GM10248 (cell line): ENCODE measurements at places on chromosomes 2 and 18.

- no peak for DNase-seq
These were observed 267.6 kb upstream of the THSD7B start for GRCh38 chr2:136497709-136498108.

DNA sequence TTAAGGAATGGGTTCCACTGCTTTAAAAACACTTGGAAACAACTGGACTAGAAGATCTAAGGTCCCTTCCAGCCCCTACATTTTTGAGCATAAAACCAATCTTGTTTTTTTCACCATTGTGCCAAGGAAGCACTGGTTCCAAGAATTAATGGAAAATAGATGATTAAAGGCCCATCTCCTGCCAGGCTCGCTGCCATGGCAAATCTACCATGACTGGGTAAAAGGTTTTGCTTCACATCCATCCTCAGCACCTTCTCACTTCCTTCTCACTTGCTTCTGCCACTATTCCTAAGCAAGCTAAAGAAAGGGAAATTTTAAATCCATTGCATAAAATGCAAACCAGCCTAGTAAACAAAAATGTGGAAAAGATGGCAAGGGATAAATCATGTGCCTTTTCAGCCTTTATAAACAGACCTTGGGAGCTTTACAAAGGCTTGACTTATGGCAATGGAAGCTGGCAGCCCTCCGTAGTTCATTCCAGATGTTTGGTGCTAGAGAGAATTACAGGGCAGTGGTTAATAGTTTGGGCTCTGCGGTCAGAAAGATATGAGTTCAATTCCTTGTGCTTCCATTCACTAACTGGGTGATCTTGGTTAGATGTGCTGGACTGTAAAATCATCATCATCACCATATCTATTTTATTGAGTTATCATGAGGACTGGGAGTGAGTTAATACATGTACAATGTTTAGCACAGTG, 27.0 kb upstream of the ST3GAL5 start:
- no peak for DNase-seq

- no peak for DNase-seq
These were observed 26.9 kb downstream of the ACADL start for GRCh38 chr2:210198326-210198725.

- no peak for DNase-seq
These were observed 20.3 kb upstream of the ASB1 start for GRCh38 chr2:238406221-238406997.

- DNase-seq, result no peak
These were observed 225.9 kb downstream of the MEIS1 start for GRCh38 chr2:66660804-66661203.

DNA sequence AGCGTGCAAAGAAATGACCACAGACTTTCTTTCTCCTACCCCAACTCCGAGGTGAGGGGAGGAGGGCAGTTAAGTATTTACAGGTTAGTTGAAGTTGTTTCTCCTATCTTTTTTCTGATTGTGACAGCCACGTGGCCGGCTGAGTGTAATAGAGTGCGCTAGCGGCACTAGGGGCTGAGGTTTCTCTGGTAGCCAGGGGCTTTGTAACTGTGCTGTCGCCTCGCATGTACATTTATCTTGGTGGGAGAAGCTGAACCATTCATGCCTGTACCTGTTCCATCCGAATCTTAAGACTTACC, 214.1 kb upstream of the STON1 start:
- peak; percentile 22 for DNase-seq

DNA sequence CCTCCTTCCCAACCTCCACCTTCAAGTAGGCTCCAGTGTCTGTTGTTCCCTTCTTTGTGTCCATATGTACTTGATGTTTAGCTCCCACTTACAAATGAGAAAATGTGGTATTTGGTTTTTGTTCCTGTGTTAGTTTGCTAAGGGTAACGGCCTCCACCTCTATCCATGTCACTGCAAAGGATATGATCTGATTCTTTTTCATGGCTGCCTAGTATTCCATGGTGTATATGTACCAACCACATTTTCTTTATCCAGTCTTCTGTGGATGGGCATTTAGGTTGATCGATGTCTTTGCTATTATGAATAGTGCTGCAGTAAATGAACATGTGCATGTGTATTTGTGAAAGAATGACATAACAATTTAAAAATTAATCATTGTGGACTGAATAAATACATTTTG, 19.5 kb upstream of the TFPI start:
- no peak for DNase-seq

GRCh38 chr2:10035053-10035422, 8.3 kb upstream of the KLF11 start:
- DNase-seq, result no peak

DNA sequence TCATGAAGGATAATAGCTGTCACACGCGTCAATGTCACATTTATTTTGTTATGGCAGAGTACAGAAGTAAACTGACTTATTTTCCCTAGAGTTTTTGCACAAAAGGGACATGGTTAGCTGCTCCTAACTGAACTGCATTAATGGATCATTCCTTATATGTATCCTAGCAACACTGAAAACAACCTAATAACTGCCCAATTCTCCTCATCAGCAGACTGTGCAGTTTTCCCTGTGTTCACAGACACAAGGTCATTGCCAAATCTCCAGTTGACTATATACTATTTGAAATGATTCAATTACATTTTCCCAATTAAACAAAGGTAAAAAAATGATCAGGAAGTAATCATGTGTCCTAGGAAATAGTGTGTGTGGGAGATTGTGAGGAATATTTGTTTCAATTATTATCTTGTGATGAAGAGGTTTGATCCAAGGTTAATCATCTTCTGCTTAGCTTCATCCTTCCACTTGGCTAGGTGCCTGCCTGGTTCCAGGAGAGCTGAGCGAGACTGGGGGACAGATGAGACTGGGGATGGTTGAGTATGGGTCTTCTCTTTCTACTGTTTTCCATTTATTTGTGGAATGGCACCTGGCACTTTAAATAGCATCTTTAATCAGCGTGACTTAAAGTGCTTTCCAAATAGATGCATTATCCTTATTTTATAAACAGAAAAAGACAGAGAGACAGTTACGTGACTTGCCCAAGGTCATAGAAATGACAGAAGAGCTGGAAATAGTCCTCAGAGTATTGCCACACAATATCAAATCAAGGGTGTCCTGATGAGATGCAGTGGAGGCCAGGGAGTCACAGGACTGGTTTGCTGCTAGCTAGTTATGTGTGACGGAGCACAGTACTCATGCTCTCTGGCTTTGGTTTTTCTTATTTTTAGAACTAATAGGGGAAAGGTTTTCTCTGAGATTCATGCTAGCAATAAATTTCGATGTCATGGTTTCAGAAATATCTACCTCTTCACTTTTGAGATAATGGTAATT, 335.6 kb downstream of the PIK3C3 start:
- no peak for DNase-seq

DNA sequence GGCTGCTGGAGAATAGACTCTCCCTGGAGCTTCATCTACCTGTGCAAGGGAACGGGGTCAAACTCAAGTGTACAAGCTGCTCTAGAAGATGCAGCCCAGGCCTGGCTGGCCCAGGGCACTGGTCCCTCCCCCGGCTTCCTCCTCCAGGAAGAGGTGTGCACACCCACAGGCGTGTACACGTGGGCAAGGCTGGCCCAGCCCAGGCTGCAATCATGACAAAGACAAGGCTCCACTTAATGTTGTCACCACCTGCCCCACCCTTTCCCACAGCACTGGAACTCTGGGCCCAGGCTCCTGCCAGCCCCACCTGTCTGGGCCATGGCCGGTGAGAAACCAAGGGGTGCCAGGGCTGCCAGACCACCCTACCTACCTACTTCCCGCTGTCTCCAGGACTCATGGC, 29.6 kb upstream of the ALPP start:
- DNase-seq, result no peak

GRCh38 chr2:86073225-86073624, 32.5 kb downstream of the POLR1A start:
- DNase-seq, result no peak

GRCh38 chr2:65300134-65300760, 72.6 kb downstream of the ACTR2 start:
- DNase-seq, result no peak

DNA sequence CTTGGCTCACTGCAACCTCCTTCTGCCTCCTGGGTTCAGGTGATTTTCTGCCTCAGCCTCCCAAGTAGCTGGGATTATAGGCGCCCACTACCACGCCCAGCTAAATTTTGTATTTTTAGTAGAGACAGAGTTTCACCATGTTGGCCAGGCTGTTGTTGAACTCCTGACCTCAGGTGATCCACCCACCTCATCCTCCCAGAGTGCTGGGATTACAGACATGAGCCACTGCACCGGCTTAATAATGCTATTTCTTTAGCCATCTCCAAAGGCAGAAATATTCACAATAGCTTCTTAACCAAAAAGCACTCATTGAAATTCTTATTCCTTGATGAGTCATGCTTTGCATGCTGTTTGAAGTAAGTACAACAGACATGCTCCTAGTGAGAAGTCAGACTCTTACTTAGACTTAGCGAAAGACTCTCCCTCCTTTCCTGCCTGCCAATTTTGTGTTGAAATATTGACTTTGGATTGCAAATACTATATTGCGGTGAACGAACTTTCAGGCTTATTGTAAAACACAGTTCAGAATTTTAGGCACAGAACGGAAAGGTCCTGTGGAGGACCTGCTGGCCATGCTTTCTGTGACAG, 4.4 kb downstream of the ACTR3 start:
- no peak for DNase-seq

- no peak for DNase-seq
These were observed 50.2 kb upstream of the LRP1B start for GRCh38 chr2:142180820-142181533.

DNA sequence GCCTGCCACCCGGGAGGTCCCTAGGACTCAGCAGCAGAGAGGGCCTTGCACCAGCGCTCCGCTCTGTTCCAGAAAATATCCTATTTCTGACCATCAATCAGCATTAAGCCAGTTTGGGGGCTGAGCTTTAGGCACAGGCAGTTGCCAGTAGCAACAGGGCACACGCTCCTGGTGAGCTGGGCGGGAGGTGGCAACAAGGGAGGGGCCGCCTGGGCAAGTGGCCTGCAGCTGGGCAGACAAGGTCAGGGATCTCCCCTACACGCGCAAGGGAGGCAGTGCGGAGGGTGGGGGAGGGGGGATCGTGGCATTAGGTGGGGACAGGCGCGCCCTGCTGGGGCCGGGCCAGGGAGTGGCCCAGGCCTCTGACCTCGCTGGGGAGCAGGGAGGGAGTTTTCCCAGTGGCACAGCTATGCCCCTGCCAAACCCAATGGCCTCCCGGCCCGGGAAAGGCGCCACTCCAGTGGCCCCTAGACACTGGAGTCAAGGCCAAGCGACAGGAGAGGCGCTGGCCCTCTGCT, 302.8 kb downstream of the NCKAP5 start:
- DNase-seq, result no peak

GRCh38 chr2:117056376-117056748, 758.1 kb upstream of the DDX18 start:
- DNase-seq, result no peak

- DNase-seq, result no peak
These were observed 7.0 kb upstream of the ARID5A start for GRCh38 chr2:96529376-96530143.

DNA sequence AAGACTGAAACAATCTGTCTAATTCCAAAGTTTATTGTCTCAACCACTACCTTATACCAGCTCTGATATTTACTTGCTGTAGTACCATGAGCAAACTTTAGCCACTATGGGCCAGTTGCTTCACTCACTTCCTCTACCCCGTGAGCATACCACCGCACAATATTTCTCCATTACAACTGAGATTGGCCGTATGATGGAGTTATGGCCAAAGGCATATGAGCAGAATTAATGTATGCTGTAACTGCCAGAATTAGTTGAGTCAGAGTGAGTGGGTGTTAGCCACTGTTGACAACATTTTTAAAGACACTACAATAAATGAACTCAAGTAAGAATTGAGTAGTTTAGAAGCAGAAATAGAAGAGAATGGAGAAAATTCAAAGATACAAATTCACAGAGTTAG, 69.7 kb downstream of the LRATD1 start:
- DNase-seq, result no peak
